ENCODE measurements at places on chromosomes 6 and 20. TPM values are rescaled to one million over a fixed set of nuclear protein-coding genes. Genes with fewer than 3 reads are reported as not detected.

GRCh38 chr20:20492521-20493332 lies 124.8 kb downstream of the INSM1 start:
- peaks cover 63% of the 10 kb centered on the region for H3K4me1 ChIP-seq
- H3K4me3 ChIP-seq = no peak overlapping the region
- DNase-seq = no peak
- peak overlapping the region; percentile 88 for H3K27ac ChIP-seq
- no peaks in the 10 kb centered on the region for H3K27me3 ChIP-seq

- no peak overlapping the region for H3K27ac ChIP-seq
- no peak for DNase-seq
- H3K27me3 ChIP-seq = no peaks in the 10 kb centered on the region
- H3K36me3 ChIP-seq = no peaks in the 10 kb centered on the region
- no peak overlapping the region for H3K4me3 ChIP-seq
These were observed 348.2 kb downstream of the TFAP2B start for GRCh38 chr6:51166914-51167313.

GRCh38 chr6:53547166-53547810 lies 2.4 kb upstream of the GCLC start:
- H3K27me3 ChIP-seq = no peaks in the 10 kb centered on the region
- no peak for DNase-seq
- no peaks in the 10 kb centered on the region for H3K36me3 ChIP-seq
- peak overlapping the region; percentile 85 for H3K4me3 ChIP-seq
- peak overlapping the region; percentile 12 for H3K27ac ChIP-seq

- H3K4me1 ChIP-seq = peaks cover 34% of the 10 kb centered on the region
- DNase-seq = no peak
- no peak overlapping the region for H3K27ac ChIP-seq
- H3K27me3 ChIP-seq = peaks cover 83% of the 10 kb centered on the region
These were observed 414 bp downstream of the SIM1 start for GRCh38 chr6:100464162-100464851.

- H3K27ac ChIP-seq = peak overlapping the region; percentile 94
- H3K4me1 ChIP-seq = peaks cover 67% of the 10 kb centered on the region
- peaks cover 43% of the 10 kb centered on the region for H3K36me3 ChIP-seq
- H3K4me3 ChIP-seq = peak overlapping the region; percentile 90
- DNase-seq = no peak
- no peaks in the 10 kb centered on the region for H3K27me3 ChIP-seq
These were observed 2.3 kb downstream of the RBM38 start for GRCh38 chr20:57393321-57394120.

DNA sequence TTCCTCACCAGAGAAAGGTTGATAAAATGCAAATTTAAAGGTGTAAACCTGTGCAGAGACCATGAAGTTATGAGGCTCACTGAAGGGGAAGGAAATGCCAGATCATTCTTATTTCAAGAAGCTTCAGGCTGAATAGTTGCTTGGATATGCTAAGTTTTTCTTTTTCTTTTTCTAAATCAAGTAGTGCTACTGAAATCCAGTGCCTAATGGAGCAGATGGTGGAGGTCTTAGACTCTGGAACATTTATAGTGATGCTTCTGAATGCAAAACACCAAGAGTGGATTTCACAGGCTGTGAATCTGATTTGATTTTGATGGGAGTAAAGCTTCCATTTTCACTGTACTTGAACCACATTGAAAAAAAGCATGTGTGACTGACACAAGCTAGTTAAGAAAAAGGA lies 151.2 kb upstream of the BEND3 start:
- DNase-seq = no peak
- H3K27me3 ChIP-seq = no peaks in the 10 kb centered on the region
- H3K27ac ChIP-seq = no peak overlapping the region
- H3K36me3 ChIP-seq = peaks cover 3% of the 10 kb centered on the region
- H3K4me3 ChIP-seq = no peak overlapping the region

GRCh38 chr6:157203764-157204163 lies 119.6 kb downstream of the TMEM242 start:
- DNase-seq = no peak
- no peaks in the 10 kb centered on the region for H3K27me3 ChIP-seq
- no peak overlapping the region for H3K4me3 ChIP-seq
- H3K27ac ChIP-seq = no peak overlapping the region

DNA sequence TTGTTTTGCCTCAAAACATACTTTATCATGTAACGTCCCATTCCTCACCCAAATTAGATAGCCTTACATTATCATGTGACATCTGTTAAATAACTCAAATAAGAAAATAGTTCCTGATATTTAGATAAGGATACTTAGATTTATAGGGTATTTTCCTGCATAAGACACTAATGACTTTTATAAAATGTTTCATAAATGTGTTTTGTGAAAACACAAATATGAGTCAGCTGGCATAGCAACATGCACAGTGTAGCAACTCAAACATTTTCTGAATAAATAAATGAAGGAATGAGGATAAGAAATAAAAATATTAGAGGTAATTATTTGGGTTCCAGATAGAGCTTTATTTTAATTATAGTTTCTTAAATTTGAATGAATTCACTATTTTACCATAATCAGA lies 460.4 kb upstream of the PLCB4 start:
- no peak overlapping the region for H3K4me3 ChIP-seq
- H3K27ac ChIP-seq = no peak overlapping the region
- no peak for DNase-seq
- no peaks in the 10 kb centered on the region for H3K36me3 ChIP-seq
- H3K4me1 ChIP-seq = no peaks in the 10 kb centered on the region

- H3K36me3 ChIP-seq = no peaks in the 10 kb centered on the region
- H3K4me3 ChIP-seq = no peak overlapping the region
- no peak overlapping the region for H3K27ac ChIP-seq
- no peak for DNase-seq
These were observed 63.2 kb downstream of the TNFRSF21 start for GRCh38 chr6:47246551-47246950.

- H3K27me3 ChIP-seq = peaks cover 3% of the 10 kb centered on the region
- no peak for DNase-seq
- H3K36me3 ChIP-seq = no peaks in the 10 kb centered on the region
- no peak overlapping the region for H3K27ac ChIP-seq
- no peaks in the 10 kb centered on the region for H3K4me1 ChIP-seq
These were observed 58.5 kb downstream of the HS3ST5 start for GRCh38 chr6:114284281-114284680.

GRCh38 chr20:12305188-12305950 lies 387.7 kb downstream of the BTBD3 start:
- H3K27me3 ChIP-seq = no peaks in the 10 kb centered on the region
- no peaks in the 10 kb centered on the region for H3K4me1 ChIP-seq
- H3K27ac ChIP-seq = no peak overlapping the region
- H3K36me3 ChIP-seq = no peaks in the 10 kb centered on the region
- no peak for DNase-seq

- peak; percentile 41 for DNase-seq
- H3K4me1 ChIP-seq = peaks cover 30% of the 10 kb centered on the region
- H3K27me3 ChIP-seq = peaks cover 28% of the 10 kb centered on the region
- H3K27ac ChIP-seq = peak overlapping the region; percentile 32
- H3K36me3 ChIP-seq = peaks cover 4% of the 10 kb centered on the region
These were observed 3.8 kb downstream of the MTCL3 start for GRCh38 chr6:127515234-127515793.

DNA sequence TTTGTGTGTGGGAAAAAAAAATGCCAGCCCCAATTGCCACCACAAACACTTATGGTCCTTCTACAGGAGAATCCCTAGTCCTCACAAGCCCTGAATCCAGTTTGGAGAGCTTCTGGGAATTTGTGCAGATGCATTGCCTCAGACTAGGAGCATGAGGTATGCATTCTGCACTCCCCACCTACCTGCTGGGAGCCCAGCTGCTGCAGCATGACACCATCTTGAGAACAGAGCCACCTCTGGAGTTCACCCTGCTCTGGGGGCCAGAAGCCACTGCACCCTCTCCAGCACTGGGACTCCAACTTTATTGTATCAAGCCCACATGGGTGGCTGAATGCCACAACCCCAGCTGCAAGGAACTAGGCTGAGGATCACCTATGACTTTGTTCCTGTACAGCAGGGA lies 568.5 kb upstream of the ID4 start:
- DNase-seq = no peak
- no peaks in the 10 kb centered on the region for H3K4me1 ChIP-seq
- no peak overlapping the region for H3K27ac ChIP-seq
- no peaks in the 10 kb centered on the region for H3K27me3 ChIP-seq

- H3K4me1 ChIP-seq = no peaks in the 10 kb centered on the region
- H3K27me3 ChIP-seq = no peaks in the 10 kb centered on the region
- H3K36me3 ChIP-seq = no peaks in the 10 kb centered on the region
- H3K27ac ChIP-seq = no peak overlapping the region
These were observed 926.4 kb upstream of the SLC35B3 start for GRCh38 chr6:9361749-9362148.

DNA sequence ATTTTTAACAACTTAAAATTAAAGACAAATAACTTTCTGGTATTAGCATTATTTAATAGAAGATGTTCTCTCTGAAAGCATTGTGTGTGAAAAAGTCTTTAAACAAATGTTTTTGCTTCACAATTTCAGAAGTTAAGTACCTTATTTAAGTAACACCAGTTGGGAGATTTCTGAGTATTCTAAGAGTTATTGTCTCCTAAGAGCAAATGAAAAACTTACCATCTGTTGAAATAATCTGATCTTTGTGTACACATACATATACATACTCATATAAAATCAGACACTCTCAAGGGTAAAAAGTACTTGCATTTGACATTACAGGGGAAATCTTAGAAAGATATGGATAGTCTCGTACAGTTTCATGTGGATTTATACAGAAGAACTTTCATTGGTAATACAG lies 2.4 kb downstream of the BTBD3 start:
- H3K36me3 ChIP-seq = no peaks in the 10 kb centered on the region
- no peak for DNase-seq
- no peak overlapping the region for H3K4me3 ChIP-seq
- peaks cover 3% of the 10 kb centered on the region for H3K4me1 ChIP-seq
- no peaks in the 10 kb centered on the region for H3K27me3 ChIP-seq
- H3K27ac ChIP-seq = no peak overlapping the region

DNA sequence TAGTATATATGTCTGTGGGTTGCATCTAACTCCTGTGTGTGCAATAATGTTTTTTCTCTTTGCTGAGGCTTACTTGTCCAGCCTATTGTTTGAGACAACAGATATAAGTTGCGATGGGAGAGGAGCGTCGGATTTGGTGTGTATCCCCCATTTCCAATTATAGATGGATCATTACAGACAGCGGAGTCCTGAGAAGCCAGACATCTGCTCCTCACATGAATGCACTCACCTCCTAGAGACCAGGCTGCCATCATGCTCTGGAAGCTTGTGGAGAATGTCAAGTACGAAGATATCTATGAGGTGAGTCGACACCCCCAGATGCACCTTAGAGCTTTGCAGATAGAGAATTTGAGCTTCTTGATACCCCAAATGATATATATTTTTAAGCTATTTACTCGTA lies at the start of gene TFAP2B:
Gene TFAP2B (plus strand): TSS at position 199 of the 400 bp plus-strand sequence. CDS start 21 bp downstream, at position 220.
- no peak for DNase-seq
- no peak within 1 kb of the TSS for H3K27ac ChIP-seq
- H3K4me3 ChIP-seq = no peak within 1 kb of the TSS

DNA sequence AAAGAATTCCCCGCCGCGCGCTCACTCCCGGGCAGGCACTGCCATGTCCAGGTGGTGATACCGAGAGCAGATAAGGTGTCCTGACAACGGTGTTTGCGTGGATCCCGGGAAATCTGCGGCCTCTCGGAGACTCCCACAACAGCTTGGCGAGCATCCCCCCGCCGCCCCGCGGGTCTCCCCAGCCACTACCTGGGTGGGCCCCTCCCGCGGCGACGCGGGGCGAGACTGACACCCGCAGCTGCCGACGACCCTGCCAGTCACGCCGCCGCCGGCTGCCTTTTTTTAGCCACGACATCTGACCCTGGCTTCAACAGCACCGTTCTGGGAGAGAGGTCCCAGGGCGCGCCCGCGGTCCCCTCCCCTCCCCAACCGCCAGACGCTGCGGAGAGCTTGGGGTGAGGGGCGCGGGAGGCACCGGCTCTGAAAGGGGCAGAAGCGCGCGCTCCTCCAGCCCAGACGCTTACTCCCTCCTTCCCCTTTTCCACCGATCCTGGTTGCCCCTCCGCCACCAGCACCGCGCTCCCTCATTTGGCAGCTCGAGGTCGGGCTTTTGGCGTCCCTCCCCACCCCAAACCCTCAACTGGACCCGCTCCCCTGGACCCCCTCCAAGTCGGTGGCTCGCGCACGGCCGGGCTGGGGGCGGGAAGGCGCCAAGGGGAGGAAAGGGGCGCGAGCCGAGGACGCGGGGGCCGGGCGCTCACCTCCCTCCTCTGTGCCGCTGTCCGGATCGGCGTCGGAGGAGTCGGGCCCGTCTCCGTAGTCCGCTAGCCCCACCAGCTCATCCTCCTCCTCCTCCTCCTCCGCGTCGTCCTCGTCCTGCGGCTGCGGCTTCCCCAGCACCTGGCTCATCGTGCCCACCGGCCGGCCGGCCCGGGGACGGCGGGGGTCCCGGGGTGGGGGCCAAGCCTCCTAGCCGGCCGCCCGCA lies 665 bp downstream of the RRAGD start:
- peaks cover 3% of the 10 kb centered on the region for H3K27me3 ChIP-seq
- H3K4me3 ChIP-seq = peak overlapping the region; percentile 76
- DNase-seq = peak; percentile 35
- H3K27ac ChIP-seq = no peak overlapping the region
- peaks cover 23% of the 10 kb centered on the region for H3K4me1 ChIP-seq

GRCh38 chr20:53445321-53445731 lies 148.3 kb downstream of the ZNF217 start:
- peaks cover 11% of the 10 kb centered on the region for H3K4me1 ChIP-seq
- H3K36me3 ChIP-seq = peaks cover 55% of the 10 kb centered on the region
- no peaks in the 10 kb centered on the region for H3K27me3 ChIP-seq
- DNase-seq = no peak
- no peak overlapping the region for H3K4me3 ChIP-seq
- no peak overlapping the region for H3K27ac ChIP-seq

GRCh38 chr20:1874450-1875182 lies 20.6 kb upstream of the SIRPA start:
- no peak for DNase-seq
- no peak overlapping the region for H3K4me3 ChIP-seq
- no peaks in the 10 kb centered on the region for H3K36me3 ChIP-seq
- H3K27ac ChIP-seq = no peak overlapping the region
- H3K27me3 ChIP-seq = peaks cover 15% of the 10 kb centered on the region

GRCh38 chr6:46491628-46492547 lies 639 bp upstream of the RCAN2 start:
- peaks cover 7% of the 10 kb centered on the region for H3K4me1 ChIP-seq
- H3K27me3 ChIP-seq = peaks cover 58% of the 10 kb centered on the region
- no peaks in the 10 kb centered on the region for H3K36me3 ChIP-seq
- DNase-seq = no peak
- H3K4me3 ChIP-seq = peak overlapping the region; percentile 12

Gene CST8
- not detected for total RNA-seq

Gene SLC52A3
- not detected for total RNA-seq

Gene MACROD2
- not detected for total RNA-seq

Gene SLPI
- not detected for total RNA-seq

Gene OPN5
- total RNA-seq = not detected

Gene MYL9
- total RNA-seq = not detected

Gene MEI4
- total RNA-seq = not detected

Gene UBE3D
- 4.3 TPM for total RNA-seq

Gene FAM135A
- 11.9 TPM for total RNA-seq

Gene TDRD6
- total RNA-seq = not detected

Gene UBD
- total RNA-seq = 0.31 TPM

Gene KCNS1
- total RNA-seq = 0.40 TPM

Gene B3GALT4
- total RNA-seq = 4.4 TPM

All from activated naive CD4-positive, alpha-beta T cell treated with anti-CD3 and anti-CD28 coated beads for 36 hours (primary cell).